ENCODE measurements at places on chromosomes 5 and 9. TPM values are rescaled to one million over a fixed set of nuclear protein-coding genes. Genes with fewer than 3 reads are reported as not detected.

UGT3A2 gene
- total RNA-seq, result not detected

TXN gene
- total RNA-seq, result 134 TPM

ENG gene
- total RNA-seq, result 76.5 TPM

GSN gene
- 3,336 TPM for total RNA-seq

PCDHB14 gene
- total RNA-seq, result 12.8 TPM

MATR3 gene
- 312 TPM for total RNA-seq

FOXD4L5 gene
- total RNA-seq, result not detected

FREM1 gene
- 0.59 TPM for total RNA-seq

SOWAHA gene
- total RNA-seq, result 0.27 TPM

ZFAND5 gene
- 371 TPM for total RNA-seq

ASS1 gene
- 94.9 TPM for total RNA-seq

All from gastroesophageal sphincter (tissue), 4 donors.